ENCODE measurements at places on chromosomes 3 and 15. TPM values are rescaled to one million over a fixed set of nuclear protein-coding genes. Genes with fewer than 3 reads are reported as not detected.

DNA sequence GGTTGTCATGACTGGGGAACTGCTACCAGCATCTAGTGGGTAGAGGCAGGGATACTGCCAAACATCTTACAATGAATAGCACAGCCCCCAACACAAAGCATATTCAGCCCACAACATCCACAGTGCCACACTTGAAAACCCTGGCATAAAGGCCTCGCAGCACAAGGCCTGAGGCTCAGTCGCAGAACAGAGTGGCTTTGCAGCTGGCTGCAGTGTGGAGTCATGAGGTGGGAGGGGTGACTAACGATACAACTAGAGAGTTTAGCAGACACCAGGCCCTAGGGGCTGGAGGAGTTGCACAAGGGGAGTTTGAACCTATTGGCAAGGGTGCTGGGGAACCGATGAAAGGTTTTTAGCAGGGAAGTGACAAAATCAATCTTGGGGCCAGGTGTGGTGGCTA is 32.1 kb downstream of the GRK7 start:
- no peak for DNase-seq
- no peak overlapping the region for H3K27ac ChIP-seq
- H3K4me3 ChIP-seq: no peak overlapping the region
- peaks cover 46% of the 10 kb centered on the region for H3K4me1 ChIP-seq
- no peaks in the 10 kb centered on the region for H3K36me3 ChIP-seq

DNA sequence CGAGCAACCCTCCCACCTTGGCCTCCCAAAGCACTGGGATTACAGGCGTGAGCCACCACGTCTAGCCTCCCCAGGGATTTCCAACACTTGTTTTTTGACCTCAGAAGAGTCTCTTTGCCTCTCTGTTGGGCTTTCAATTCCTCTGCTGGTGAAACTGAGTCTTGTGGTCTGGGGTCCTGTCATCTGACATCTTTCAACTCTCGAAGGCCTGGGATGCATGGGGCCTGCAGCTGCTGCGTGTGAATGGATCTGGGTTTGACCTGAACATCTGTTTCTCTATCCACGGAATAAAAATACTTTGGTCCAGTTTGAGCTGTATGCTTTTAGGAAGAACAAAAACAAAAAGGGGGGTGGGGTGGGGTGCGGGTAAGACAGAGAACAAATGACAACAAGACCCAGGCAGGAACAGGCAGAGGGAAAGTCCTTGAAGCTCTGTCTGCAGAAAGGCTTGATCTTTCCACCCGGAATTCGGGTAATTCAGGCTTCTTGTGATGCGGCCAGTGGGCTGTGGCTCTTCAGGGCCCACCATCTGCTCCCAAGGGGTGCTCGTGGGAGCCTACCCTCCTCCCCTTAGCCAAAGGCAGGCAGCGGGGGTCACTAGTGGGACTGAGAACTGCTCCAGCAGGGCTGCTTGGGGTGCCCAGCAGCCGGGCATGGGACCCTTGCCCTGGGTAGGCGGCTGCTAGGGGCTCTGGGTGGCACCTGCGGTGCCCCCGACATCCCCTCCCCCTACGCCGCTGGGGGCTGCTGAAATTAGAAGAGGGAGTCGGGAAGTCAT is 71.5 kb downstream of the SLC12A8 start:
- peaks cover 71% of the 10 kb centered on the region for H3K27me3 ChIP-seq
- H3K4me3 ChIP-seq: peak overlapping the region; percentile 60
- DNase-seq: no peak
- peak overlapping the region; percentile 36 for H3K27ac ChIP-seq
- H3K36me3 ChIP-seq: peaks cover 18% of the 10 kb centered on the region
- H3K4me1 ChIP-seq: peaks cover 48% of the 10 kb centered on the region

DNA sequence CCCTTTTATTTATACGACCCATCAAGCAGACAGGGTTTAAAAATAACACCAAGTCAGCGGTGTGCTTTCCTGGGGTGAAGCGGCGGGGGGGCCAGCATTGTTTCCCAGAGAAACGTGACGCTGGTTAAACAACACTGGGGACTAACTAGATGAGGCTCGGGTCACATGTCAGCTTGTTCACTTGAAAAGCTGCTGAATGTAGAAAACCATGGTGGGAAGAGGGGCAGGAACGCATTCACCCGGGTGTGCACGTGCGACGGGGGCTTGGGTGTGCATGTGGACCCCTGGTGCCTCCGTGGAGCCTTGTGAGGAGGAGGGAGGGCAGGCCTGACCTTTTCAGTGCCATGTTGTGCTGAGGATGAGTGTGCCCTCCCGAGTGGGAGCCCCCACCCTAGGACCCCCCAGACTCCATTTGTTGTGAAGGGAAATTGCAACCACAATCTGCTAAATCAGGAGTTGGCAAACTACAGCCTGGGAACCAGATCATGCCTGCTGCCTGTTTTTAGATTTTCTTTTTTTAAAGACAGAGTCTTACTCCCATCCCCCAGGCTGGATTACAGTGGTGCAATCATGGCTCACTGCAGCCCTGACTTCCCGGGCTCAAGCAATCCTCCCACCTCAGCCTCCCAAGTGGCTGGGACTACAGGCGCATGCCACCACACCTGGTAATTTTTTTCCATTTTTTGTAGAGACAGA is 70.4 kb upstream of the CMTM7 start:
- DNase-seq: no peak
- no peak overlapping the region for H3K4me3 ChIP-seq
- H3K4me1 ChIP-seq: no peaks in the 10 kb centered on the region
- H3K36me3 ChIP-seq: no peaks in the 10 kb centered on the region
- no peaks in the 10 kb centered on the region for H3K27me3 ChIP-seq
- H3K27ac ChIP-seq: no peak overlapping the region

- H3K27ac ChIP-seq: no peak overlapping the region
- no peaks in the 10 kb centered on the region for H3K36me3 ChIP-seq
- H3K4me3 ChIP-seq: no peak overlapping the region
Observed at GRCh38 chr3:43540624-43541023, 81.2 kb downstream of the ANO10 start.

DNA sequence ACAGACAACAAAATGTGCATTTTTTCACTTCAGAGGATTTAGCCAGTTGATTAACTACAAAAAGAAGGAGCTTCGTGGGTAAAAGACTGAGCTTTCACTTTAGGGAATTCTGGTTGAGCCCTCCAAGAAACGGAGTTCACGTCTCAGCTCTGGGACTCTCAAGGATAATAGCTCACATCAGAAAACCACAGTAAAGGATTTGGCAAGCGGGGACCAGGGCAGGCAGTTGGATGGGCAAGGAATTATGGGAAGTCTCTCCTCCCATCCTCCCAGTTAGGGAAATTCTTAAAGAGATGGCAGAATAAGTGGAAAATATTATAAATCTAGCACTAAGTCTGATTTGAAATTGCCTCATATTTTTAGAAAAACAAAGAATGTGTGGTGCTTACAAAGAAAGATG is 188.3 kb upstream of the EOMES start:
- H3K27me3 ChIP-seq: no peaks in the 10 kb centered on the region
- H3K4me1 ChIP-seq: peaks cover 3% of the 10 kb centered on the region
- H3K36me3 ChIP-seq: no peaks in the 10 kb centered on the region

DNA sequence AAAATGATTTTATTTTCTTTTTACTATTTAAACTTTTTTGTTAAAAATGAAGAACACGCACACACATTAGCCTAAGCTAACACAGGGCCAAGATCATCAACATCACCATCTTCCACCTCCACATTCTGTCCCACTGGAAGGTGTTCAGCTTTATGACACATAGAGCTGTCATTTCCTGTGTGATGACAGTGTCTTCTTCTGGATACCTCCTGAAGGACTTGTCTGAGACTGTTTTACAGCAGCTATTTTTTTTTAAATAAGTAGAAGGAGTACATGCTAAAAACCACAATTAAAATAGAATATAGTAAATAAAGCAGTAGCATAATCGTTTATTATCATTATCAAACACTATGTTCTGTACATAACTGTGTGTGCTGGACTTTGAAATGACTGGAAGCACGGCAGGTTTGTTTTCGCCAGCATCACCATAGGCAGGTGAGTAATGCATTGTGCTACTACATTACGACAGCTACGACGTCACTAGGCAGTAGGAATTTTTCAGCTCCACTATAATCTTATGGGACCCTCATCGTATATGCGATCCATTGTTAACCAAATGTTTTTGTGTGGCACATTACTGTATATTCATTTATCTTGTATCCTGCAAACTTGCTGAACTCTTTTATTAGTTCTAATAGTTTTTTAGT is 72.8 kb downstream of the KLF15 start:
- no peaks in the 10 kb centered on the region for H3K4me1 ChIP-seq
- no peaks in the 10 kb centered on the region for H3K36me3 ChIP-seq
- no peak for DNase-seq
- no peak overlapping the region for H3K27ac ChIP-seq
- H3K27me3 ChIP-seq: peaks cover 42% of the 10 kb centered on the region
- no peak overlapping the region for H3K4me3 ChIP-seq

Gene EIF2A
- 81.7 TPM for total RNA-seq

Gene GRAMD2A
- total RNA-seq: not detected

Gene LMAN1L
- total RNA-seq: 0.63 TPM

Gene ZNF662
- total RNA-seq: 0.10 TPM

Gene IQCF5
- total RNA-seq: not detected

Gene TMEM212
- not detected for total RNA-seq
